ENCODE measurements at places on chromosomes 13 and 19.

GRCh38 chr13:76463314-76463713 is 422.9 kb downstream of the KCTD12 start:
- DNase-seq: no peak

- DNase-seq: no peak
Measured at GRCh38 chr13:41981951-41982715, 21.2 kb upstream of the VWA8 start.

DNA sequence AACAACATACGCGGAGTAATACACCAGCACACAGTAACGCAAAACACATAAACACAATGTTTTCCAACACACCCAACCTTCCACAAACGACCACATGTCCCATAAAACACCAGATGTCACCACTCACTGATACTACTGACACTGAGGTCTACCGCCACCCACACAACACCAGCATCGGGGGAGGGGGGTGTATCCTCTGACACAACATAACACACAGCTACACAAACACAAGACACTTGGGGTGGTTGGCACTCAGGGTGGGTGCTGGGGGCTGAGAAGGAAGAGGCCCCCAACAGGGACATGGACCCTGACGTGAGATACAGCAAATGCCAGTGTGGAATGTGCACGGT is 1.5 kb upstream of the KCNN4 start:
- no peak for DNase-seq

DNA sequence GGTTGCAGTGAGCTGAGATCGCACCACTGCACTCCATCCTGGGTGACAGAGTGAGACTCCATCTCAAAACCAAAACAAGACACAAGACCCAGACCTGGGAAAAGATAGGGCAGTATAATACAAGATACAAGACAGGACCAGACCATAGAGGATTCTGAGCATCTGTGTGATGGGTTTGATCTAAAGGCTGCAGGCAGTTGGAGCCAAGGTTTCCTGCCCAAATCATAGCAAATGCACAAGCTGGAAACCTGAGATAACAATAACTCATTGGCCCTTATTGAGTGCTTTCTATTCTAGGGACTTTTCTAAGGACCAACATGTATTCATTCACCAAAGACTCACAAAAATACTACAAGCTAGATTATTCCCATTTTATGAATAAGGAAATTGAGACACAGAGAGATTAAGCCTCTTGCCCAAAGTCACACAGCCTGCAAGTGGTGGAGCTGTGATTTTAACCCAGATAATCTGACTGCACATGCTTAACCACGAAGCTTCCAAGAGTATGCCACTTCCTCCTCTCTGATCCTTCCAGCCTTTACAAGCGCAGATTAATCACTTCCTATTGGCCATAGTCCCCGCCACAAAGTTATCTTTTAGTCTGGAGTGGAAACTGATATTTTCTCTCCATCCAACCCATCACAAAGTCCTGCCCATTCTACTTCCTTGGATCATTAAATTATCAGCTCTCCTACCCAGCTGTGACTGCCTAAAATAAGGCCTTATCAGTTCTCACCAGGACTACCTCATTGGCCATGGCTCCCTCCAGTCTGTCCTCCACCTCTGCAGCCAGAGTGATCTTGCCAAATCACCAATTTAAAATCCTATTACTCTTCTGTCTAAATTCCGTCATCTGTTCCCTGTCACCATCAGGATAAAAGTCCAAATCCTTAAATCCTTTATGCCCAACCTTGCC is 147.2 kb downstream of the FLT1 start:
- DNase-seq: no peak

GRCh38 chr19:39596911-39597310 is 5.4 kb upstream of the LGALS13 start:
- no peak for DNase-seq

DNA sequence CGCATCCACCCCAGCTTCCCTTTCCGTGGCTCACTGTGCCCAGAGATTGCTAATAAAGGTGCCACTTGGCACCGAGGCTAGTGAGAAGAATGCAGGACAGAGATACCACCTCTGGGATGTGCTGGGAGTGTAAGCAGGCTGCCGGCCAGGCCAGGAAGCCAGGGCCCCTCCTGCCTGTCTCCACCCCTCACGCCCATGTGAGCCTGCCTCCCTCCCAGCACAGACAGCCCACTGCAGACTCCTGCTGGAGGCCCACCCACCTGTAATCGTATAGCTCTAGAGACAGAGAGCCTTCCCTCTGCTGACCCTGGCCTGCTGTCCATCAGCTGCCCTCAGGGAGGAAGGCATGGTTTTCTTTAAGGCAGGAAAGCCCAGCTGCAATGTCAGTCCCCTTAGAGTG is 13.9 kb downstream of the VSTM2B start:
- DNase-seq: no peak

Measured in stimulated activated CD4-positive, alpha-beta T cell treated with anti-CD3 and anti-CD28 coated beads, Interleukin-1b, Interleukin-23, amount 100 ng/mL, for 48 hours (primary cell).